ENCODE measurements at places on chromosomes 5 and 9.

GRCh38 chr9:94941211-94941875 is 214.8 kb downstream of the AOPEP start:
- DNase-seq, result no peak

DNA sequence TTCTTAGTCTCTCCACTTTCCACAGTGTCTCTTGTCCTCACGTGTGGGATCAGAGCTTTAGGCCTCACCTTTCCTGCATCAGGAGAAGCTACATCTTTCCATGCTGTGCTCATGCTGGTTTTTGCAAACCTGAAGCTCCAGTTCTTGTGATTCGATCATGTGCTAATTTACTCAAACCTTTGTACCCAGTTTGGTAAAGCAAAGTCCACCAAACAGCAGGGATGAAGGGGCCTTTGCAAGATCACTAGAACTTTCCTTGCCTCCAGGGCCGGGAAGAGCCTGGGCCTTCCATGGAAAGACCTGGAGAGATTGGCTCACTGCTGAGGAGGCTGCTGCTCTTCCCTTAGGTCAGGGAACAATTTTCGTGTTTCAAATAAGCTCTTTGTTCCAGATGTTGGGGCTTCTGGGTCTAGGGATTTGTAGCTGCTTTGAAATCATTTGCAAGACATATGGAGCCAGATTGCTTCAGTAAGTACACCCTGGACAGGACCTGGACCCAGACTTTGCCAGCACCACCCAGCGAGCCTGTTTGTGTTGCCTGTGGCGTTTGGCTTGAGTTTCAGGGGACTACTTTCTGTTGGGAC is 18.7 kb upstream of the SPATA31E1 start:
- DNase-seq, result no peak

DNA sequence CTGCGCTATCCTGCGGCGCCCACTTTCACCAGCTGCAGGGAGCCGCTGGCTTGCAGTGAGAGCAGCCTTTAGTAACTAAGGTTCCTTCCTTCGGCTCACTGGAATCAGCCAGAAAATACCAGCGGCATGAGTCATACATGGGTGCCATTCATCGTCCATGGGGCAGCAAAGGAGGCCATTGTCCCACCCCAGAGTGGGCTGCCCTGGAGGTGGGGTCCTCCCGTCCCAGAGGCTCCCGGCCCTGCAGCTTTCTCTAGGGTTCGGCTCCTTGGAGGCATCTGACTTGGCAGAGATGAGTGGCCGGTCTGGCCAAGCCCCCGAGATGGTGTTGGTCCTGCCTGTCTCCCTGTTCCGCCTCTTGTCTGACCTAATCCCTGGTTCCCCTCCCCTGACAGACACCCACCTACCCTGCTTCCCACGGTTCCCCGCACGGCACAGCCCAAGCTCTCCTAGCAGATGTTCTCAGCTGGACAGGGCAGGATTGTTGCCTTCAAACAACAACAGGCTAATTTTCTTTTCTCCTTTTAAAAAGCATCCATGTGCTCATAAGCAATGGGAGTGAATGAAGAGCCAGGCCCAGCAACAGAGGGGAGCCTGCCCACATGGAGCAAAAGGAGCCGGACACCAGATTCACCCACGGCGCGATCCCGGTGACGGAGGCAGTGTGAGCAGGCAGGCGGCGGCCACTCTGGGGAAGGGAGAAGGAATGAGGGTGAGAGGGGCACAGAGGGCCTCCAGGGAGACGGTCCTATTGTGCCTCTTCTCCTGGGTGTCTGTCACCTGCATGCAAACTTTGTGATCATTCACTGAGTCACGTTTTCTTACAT is 97.0 kb upstream of the COL5A1 start:
- no peak for DNase-seq

GRCh38 chr5:168714046-168714445 is 134.9 kb upstream of the PANK3 start:
- DNase-seq, result no peak

- no peak for DNase-seq
Observed at GRCh38 chr9:136160381-136160841, 41.7 kb upstream of the TMEM250 start.

DNA sequence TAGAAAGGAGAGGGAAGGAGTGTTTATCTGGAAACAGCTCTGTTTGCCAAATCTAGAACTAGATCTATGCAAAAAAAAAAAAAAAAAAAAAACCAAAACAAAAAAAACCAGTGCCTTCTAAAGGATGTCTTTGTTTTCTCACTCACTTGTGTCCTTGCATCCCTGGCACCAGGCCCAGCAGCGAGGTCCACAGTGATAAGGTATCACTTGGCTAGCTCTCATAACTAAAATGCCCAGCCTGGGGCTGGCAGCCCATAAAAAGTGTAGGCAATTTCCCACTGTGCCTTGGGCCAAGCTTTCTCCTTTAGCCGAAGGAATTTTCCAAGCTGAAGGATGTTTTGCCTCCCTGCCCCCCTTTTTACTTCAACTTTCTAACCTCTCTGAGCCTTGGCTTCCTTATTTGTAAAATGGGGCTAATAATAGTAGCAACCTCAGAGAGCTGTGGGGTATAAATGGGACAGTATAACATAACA is 20.8 kb downstream of the RGS3 start:
- DNase-seq, result no peak

GRCh38 chr5:97100476-97100875 is 41.9 kb downstream of the LIX1 start:
- peak; percentile 14 for DNase-seq

- DNase-seq, result no peak
Observed at GRCh38 chr5:180669661-180670060, 20.3 kb upstream of the FLT4 start.

GRCh38 chr5:81881595-81881994 is 90.2 kb upstream of the ATG10 start:
- no peak for DNase-seq

- DNase-seq, result no peak
Observed at GRCh38 chr5:122083535-122083934, 5.5 kb upstream of the LOX start.

DNA sequence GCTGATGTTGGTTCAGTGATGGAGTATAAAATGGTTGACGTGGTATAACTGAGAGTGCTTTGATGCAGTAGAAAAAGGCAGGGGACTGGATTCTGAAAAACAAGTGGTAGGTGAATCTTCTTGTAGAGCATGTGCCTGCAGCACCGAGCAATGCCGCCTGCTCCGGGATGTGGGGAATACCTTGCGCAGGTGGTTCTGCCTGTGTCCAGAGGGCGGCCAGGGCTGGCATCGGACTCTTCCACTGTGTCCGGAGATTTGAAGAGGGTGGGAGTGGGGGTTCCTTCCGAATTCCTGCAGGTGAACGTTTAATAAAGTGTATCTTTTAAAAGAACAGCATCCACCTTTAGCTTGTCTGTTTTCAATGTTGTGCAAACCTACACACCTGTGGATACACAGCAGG is 238.0 kb downstream of the FANCC start:
- DNase-seq, result no peak

GRCh38 chr9:93674580-93675335 is 98.4 kb downstream of the PHF2 start:
- no peak for DNase-seq

DNA sequence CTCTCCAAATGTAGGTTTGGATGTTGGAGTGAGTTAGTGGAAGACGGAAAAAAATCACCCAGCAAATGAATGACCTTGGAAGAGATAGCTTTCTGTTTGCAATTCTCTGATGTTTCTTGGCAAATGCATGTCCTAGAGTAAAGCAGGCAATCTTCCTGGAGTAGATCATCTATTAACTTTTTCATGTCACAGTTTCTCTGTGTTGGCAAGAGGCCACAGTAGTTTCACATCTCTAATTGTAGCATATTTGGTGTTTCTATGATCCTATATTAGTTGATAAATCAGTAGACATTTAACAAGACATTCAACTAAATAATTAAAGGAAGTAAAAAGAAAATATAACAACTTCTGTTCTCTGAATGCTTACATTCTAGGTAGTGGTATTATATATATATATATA is 138.2 kb upstream of the MINAR2 start:
- peak; percentile 44 for DNase-seq

- DNase-seq, result peak; percentile 59
Observed at GRCh38 chr9:77475641-77476473, 172.3 kb downstream of the GNA14 start.

DNA sequence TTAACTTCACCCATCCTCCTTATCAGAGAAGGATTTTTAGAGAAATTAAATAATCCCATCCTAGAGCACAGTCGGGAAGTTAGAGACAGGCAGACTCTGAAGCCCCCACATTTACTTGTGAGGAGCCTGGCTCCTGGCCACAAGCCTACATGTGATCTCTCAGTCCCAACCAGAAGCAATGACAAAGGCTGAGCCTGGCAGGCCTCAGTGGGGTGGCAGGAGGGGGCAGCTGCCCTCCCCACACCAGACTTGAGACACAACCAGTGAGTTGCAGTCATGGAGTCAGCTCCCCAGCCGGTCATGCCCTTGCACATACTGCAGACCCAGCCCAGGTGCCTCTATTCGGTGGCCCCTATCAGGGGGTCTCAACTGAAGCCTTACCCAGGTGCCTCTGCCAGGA is 11.0 kb downstream of the NAIF1 start:
- no peak for DNase-seq

DNA sequence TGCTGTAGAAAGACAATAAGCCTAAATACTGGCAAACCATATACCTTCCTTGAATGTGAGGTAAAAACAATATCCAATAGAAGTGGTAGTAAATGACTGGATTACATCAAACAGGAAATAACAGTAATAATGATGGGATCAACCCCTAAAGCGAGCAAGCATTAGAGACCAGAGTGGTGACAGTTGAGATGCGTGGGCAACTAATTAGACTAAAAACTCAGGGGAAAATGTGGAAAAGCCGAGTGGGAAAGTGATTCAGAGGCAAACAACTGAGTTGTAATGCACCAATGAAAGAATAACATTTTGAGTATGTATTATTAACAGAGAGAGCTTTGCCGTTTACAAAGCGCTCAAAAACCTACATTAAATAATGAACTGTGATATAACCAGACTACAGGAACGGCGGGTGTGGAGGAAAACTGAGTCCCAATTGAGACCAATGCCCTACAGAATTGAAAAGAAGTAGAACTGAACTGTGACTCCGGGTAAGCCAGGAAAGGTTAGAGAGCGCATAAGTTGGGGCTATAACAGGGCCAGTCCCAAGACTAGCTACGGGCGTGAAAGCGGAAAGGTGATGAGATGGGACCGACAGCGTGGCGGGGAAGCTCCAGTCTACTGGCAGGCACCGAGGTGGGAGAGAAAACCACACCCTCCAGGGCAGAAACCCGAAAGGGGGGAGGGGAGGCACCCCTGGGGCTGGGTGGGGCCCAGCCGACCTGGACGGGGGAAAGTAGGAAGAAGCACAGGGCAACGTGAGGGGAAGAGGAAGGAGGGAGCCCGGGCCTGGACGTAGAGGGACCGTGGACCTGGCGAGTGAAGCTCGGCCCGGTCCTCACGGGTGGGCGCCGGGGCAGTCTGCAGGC is 592 bp downstream of the UBAP2 start:
- no peak for DNase-seq

Data from muscle of back (tissue), 13 donors.